H1 (cell line): ENCODE measurements at places on chromosomes 3 and 15. TPM values are rescaled to one million over a fixed set of nuclear protein-coding genes. Genes with fewer than 3 reads are reported as not detected.

- H3K4me3 ChIP-seq, result no peak overlapping the region
- no peaks in the 10 kb centered on the region for H3K27me3 ChIP-seq
- H3K27ac ChIP-seq, result no peak overlapping the region
Measured at GRCh38 chr15:67098768-67099282, 33.4 kb downstream of the SMAD3 start.

DNA sequence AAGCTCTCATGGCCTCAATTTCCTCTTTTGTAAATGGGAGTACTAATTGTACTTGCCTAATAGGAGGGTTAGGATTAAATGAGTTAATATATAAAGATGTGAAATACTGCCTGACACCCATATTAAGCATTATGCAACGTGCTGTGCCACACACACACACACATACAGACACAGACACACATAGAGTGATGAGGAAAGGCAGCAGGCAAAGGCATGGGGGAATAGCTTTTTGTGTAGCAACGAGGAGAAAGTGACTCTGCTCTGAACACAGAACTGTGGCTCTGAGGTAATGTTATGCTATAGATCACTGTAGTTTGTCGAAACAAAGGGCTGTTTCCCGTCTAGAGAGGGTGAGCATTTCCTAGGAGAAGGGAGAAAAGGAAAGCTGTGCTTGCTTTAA lies 233.3 kb upstream of the SLCO3A1 start:
- H3K4me1 ChIP-seq, result no peaks in the 10 kb centered on the region; the same call in 1 of the 2 replicates
- DNase-seq, result no peak
- H3K4me3 ChIP-seq, result no peak overlapping the region
- H3K27me3 ChIP-seq, result no peaks in the 10 kb centered on the region

- no peaks in the 10 kb centered on the region for H3K36me3 ChIP-seq
- no peak overlapping the region for H3K4me3 ChIP-seq
- H3K4me1 ChIP-seq, result no peaks in the 10 kb centered on the region
- no peak overlapping the region for H3K27ac ChIP-seq
- DNase-seq, result no peak
Measured at GRCh38 chr3:128585974-128586373, 64.6 kb downstream of the RPN1 start.

DNA sequence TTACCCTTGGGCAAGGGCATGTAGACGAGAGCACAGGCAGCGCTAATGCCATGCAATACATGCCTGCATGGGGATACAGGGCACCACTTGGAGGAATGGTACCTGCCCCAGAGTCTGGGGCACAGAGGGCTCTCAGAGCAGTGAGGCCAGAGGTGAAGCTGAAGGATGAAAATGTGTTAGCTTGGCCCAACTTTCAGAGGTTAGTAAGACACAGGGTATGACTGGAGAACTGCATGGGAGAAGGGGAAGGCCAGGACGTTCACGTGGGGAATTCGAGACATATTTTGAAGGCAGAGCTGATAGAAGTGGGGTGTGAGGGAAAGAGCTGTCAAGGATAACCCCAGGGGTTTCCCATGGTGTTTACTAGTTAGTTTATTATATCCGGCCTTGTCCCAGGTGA lies 19.6 kb downstream of the CSRNP1 start:
- no peak overlapping the region for H3K4me3 ChIP-seq
- H3K4me1 ChIP-seq, result no peaks in the 10 kb centered on the region
- H3K27me3 ChIP-seq, result no peaks in the 10 kb centered on the region

- no peak overlapping the region for H3K4me3 ChIP-seq
- H3K36me3 ChIP-seq, result no peaks in the 10 kb centered on the region
- no peaks in the 10 kb centered on the region for H3K27me3 ChIP-seq
- peaks cover 6% of the 10 kb centered on the region; the same call in 1 of the 2 replicates for H3K4me1 ChIP-seq
Measured at GRCh38 chr3:52036222-52036694, 20.1 kb downstream of the DUSP7 start.

GRCh38 chr15:48244921-48245320 lies 38.8 kb downstream of the SLC12A1 start:
- no peak overlapping the region for H3K4me3 ChIP-seq
- no peaks in the 10 kb centered on the region for H3K27me3 ChIP-seq
- no peaks in the 10 kb centered on the region for H3K36me3 ChIP-seq

DNA sequence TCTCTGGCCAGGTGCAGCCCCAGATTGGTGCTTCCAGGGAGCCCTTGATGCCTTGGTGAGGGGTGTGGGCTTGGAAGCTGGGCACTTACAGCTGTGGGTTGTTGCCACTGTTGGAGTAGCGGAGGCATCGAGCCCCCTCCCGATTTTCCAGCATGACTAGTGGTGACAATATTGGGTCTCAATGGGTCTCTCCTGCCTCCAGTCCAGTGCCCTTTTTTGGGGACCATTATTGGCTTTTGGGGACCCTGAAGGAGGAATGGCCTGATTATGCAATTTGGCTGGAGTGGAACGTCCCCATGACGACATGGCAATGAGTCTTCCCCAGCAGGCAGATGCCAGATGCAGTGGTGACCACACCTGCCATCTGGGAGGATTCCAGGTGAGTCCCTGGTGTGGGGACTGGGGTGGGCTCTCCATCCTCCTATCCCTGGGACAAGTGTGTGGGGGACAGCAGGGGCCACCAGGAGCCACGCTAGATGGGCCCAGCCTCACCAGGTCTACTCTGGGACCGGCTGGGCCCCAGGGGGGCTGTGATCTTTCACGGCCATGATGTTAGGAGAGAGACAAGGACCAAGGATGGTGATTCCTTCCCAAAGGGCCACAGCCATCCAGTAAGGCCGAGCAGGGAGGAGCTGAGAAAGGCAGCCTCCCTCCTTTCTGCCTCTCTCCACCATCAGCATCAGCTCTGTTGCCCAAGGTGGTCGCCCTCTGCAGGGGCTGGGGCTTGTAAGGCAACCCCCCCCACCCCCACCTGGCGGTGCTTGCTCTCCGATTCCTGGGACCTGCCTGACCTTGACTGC lies 196.8 kb downstream of the GOLGA6L6 start:
- no peak overlapping the region for H3K4me3 ChIP-seq
- no peaks in the 10 kb centered on the region for H3K27me3 ChIP-seq
- no peaks in the 10 kb centered on the region for H3K36me3 ChIP-seq
- no peak overlapping the region for H3K27ac ChIP-seq

- no peak overlapping the region for H3K4me3 ChIP-seq
- DNase-seq, result peak; percentile 27
- no peaks in the 10 kb centered on the region; the same call in 1 of the 2 replicates for H3K36me3 ChIP-seq
- H3K4me1 ChIP-seq, result no peaks in the 10 kb centered on the region; the same call in 1 of the 2 replicates
- H3K27me3 ChIP-seq, result no peaks in the 10 kb centered on the region
Measured at GRCh38 chr3:138469874-138470273, 35.5 kb downstream of the ESYT3 start.

Gene SACM1L
- total RNA-seq, result 59.7 and 61.0 TPM in 2 replicates

Gene FOXL2NB
- 7.3 and 7.9 TPM in 2 replicates for total RNA-seq

Gene UCN2
- not detected in 2 replicates for total RNA-seq

Gene ACSBG1
- 6.1 and 7.1 TPM in 2 replicates for total RNA-seq

Gene FBXO40
- 0.06 TPM in 1 of 2 replicates, not detected in the other for total RNA-seq

Gene TUSC7
- total RNA-seq, result not detected in 2 replicates

Gene EEFSEC
- 13.1 and 13.8 TPM in 2 replicates for total RNA-seq
